ENCODE measurements at places on chromosomes 2 and 18.

DNA sequence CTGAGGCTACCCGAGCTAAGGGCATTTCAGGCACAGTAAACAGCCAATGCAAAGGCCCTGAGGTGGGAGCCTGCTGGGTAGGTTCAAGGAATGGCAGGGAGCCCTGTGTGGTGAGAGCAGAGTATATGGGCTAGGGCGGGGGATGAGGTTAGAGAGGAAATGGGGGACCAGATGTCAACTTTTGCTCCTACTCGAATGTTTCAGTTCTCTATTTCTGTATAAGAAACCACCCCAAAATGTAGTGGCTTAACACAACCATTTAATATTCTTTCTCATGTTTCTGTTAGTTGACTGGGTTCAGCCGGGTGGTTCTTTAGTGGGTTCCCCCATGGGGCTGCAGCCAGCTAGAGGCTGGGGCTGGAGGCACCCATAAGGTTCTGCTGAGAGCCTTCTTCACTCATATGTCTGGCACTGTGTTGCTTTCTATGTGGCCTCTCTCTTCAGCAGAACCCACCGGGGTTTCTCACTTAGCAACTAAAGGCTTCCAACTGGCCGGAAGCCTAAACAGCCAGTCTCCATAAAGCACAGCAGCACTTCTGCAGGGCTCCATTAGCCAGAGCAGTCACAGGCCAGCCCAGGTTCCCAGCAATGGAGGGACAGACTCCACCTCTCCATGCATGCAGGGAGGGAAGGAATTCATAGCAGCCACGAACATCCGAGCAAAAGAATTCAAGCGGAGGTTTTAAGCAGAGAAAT, 5.6 kb upstream of the ATOH8 start:
- DNase-seq: no peak

GRCh38 chr2:227462972-227463931, 8.7 kb upstream of the AGFG1 start:
- no peak for DNase-seq

- no peak for DNase-seq
Measured at GRCh38 chr2:95044601-95045000, 19.1 kb downstream of the MAL start.

GRCh38 chr2:240912878-240913809, 7.0 kb downstream of the CROCC2 start:
- DNase-seq: no peak

DNA sequence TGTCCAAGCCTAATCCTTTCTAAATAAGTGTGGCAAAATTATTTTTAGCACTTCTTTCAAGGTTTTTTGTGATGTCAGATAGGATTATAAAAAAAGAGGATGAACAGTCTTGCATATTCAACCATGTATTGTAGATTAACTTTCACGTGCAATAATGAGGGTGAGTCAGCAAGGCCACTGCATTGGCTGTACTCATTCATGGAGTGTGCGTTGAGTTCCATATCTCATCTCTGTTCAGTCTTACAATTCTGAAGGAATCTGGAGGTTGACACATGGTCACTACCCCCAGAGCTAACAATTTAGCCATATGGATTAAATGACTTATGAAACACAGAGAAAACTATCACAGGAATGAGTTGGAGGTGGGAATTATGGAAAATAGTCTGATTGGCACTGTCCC, 810.5 kb downstream of the SLC4A3 start:
- DNase-seq: no peak

- no peak for DNase-seq
Measured at GRCh38 chr2:8036366-8036765, 645.5 kb upstream of the ID2 start.

- DNase-seq: no peak
Measured at GRCh38 chr18:7902399-7902839, 335.3 kb downstream of the PTPRM start.

- DNase-seq: no peak
Measured at GRCh38 chr2:168200930-168201583, 46.3 kb downstream of the STK39 start.

GRCh38 chr2:40803900-40804299, 352.0 kb upstream of the SLC8A1 start:
- no peak for DNase-seq

GRCh38 chr2:229431327-229431954, 160.4 kb upstream of the PID1 start:
- peak; percentile 21 for DNase-seq

GRCh38 chr2:185201063-185201462, 537.5 kb upstream of the FSIP2 start:
- peak; percentile 75 for DNase-seq

DNA sequence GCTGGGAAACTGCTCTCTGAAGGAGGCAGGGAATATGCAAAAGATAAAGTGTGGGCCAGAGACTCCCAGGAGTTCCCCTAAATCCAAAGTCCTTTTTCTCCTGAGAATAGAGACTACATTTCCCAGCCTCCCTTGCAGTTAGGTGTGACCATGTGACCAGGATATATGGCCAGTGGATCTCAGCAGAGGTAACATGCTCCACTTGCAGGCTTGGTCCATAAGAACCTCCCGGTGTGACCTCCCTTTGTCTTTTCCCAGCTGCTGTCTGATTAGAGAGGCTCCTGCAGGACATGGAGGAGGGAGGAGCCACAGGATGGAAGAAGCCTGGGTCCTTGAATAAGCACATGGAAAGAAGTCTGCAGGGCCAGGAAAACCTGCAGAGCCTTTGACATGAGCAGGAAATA, 76.2 kb downstream of the TGFA start:
- no peak for DNase-seq

DNA sequence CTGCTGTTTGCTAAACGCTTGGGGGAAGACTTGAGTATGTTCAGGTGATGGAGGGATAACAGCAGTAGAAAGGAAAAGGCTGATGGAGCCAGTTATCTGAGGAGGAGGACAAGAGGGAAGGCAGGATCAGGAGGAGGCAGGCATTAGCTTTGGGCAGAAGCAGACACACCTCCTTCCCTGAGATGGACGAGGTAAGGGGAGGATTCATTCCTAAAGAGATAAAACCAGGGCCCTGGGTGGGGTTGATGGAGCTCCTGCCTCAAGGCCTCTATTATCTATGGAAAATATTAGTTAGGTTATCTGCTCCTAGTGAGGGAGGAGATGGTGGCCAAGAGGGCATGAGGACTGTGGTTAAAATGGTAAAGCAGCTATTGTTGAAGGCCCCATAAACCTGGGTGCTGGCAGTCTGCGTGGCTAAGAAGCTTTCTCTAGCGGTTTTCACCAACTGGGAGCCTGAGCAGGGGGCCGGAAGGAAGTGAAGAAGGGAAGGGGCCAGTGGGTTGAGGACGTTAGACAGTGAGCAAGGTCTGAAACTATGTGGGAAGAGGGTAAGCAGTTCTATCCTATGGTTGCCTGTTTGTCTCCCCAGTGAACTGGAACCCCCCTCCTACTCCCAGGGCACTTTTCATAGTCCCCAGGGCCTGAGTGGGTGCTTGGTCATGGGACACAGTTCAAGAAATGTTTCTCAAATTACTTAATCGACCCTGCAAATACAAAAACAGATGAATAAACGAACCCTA, 56.6 kb upstream of the HK2 start:
- no peak for DNase-seq

DNA sequence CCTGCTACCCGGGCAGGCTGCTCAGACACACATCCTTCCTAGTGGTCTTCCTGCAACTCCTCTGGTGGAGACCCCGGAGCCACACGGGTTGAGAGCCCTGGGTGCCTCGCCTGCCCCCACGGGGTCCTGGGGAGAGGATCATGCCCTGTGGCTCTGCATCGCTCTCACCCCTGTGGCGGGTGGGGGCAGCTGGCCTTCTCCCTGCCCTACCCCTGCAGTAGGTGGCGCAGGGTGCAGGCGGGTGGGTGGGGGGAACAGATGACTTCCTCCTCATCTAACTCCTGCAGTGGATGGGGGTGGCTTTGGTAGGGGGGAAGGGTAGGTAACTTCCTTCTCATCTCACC, 38.5 kb downstream of the TSHZ1 start:
- DNase-seq: no peak

GRCh38 chr18:42675810-42676209, 439.7 kb downstream of the RIT2 start:
- peak; percentile 75 for DNase-seq

- DNase-seq: no peak
Measured at GRCh38 chr18:59877361-59877760, 22.4 kb upstream of the PMAIP1 start.

GRCh38 chr2:175111200-175111657, 56.8 kb downstream of the ATF2 start:
- DNase-seq: no peak

DNA sequence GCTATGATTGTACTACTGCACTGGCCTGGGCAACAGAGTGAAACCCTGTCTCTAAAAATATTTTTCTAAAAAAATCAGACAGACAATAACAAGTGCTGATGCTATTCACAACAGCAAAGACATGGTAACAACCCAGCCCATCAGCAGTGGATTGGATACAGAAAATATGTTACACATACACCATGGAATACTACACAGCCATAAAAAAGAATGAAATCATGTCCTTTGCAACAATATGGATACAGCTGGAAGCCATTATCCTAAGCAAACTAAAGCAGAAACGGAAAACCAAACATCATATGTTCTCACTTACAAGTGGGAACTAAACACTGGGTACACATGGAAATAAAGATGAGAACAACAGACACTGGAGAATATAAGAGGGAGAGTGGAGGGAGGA, 19.9 kb downstream of the FAM161A start:
- no peak for DNase-seq

- no peak for DNase-seq
Measured at GRCh38 chr18:25832001-25832604, 258.3 kb downstream of the SS18 start.

DNA sequence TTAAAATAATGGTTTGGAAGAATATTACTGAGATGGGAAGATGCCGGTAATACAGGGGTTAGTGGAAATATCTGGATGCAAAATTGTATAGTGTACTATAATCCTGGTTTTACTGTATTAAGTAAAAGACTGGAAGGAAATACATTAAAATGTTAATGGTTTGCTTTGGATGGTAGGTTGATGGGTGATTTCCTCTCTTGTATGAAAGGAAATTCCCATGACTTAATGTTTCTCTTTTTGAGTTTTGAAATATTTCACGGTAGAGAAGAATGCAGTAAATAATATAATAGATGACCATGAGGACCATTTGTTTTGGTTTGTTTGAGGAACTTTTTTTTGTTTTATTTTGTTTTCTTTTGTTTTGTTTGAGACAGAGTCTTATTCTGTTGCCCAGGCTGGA, 8.2 kb downstream of the SPTBN1 start:
- no peak for DNase-seq

DNA sequence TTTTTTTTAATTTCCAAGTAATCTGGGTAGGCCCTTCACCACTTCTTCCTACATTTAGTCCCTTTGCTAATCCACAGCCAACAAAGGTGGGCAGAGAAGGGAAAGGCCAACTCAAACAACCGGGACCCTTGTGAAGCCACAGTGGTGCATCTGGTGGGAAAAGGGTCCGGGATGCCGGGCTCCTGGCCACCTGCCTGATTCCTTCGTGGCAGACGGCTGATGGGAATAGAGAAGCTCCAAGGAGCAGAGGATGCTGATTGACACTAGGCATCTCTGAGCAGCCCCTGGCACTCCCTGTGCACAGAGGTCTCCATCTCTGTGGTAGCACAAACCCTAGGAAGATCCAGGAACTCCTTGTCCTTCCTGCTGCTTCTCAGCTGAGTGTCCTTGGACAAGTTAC, 37.0 kb downstream of the POLR1A start:
- DNase-seq: no peak

GRCh38 chr18:13235421-13235831, 16.9 kb downstream of the LDLRAD4 start:
- DNase-seq: no peak

DNA sequence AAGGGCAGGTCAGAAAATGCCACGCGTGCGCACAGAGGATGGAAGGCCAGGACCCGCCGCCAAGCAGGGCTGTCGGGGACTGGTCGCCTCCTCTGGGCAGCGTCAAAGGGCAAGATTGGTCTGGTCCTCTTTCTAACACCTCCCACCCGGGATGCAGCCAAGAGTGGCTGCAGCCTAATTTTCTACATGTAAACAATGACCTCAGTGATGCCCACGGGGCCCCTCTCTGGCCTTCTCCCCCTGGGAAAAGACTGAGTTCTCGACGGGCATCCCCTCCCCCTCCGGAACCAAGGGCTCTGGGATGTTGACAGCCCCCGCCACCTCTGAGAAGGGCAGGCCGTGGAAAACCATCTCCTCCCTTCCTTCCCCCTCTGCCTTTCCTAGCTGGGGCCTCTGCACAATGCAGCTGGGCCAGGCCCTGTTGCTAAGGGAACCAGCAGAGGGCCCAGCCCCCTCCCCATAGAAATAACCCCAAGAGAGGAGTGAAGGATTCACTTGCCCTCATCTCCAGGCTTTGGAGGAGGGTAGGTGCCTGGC, 80.0 kb upstream of the ZNF532 start:
- DNase-seq: peak; percentile 17

GRCh38 chr18:63586966-63587365, at the start of gene SERPINB13:
Gene SERPINB13 (plus strand): TSS chr18:63587343. CDS start chr18:63588668, 1,325 bp downstream.
- no peak for DNase-seq

GRCh38 chr2:158513841-158514240, 57.1 kb downstream of the PKP4 start:
- DNase-seq: no peak

- no peak for DNase-seq
Measured at GRCh38 chr2:110688594-110689091, 10.8 kb upstream of the BUB1 start.

DNA sequence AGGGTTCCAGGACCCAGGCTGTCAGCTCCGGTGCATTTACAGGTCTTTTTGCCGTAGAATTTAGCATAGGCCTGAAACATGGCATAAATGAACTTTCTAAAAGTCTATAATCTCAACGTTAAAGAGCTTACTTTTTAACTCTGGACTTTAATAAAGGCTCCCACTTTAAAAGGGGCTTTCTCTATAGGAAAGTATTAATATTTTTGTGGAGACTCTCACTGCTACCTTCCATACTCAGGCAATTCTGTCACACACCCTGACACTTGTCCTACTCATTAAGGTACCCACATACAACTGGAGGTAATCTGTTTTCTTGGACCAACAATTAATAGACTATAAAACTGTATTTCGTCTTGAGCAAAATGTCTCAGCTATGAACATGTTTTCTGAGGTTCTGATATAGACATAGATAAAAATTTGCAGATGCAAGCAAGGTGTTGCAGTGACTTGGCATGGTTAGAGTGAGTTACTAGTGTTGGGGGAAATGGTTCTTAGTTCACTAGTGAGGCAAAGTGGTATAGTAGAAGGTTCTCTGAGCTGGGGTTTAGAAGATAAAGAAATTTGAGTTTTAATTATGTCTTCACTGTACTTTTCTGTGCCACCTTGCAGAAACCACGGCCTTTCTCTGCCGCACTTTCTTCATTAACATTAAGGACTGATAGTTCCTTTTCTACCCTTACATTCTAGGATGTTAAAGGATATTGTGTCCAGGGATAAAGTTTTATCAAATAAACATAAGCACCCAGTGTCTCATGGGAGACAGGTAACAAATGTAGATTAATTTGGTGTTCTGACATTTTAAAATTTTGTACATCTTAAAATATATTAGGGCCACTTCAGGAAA, 10.8 kb upstream of the NR4A2 start:
- DNase-seq: no peak

GRCh38 chr18:6327895-6328620, 86.7 kb downstream of the L3MBTL4 start:
- no peak for DNase-seq

- DNase-seq: no peak
Measured at GRCh38 chr2:159497256-159497655, 119.1 kb downstream of the BAZ2B start.

- DNase-seq: no peak
Measured at GRCh38 chr2:8249141-8249540, 432.7 kb upstream of the ID2 start.
